T-helper 2 cell treated with Interferon-gamma antibody and Interleukin-4, amounts not matched to agents 5 μg/mL and 100 μg/mL, for 36 hours (primary cell): ENCODE measurements at places on chromosomes 2 and 18.

GRCh38 chr2:241091201-241091600 is 10.9 kb downstream of the MTERF4 start:
- DNase-seq, result no peak

GRCh38 chr2:218276986-218277755 is 6.9 kb downstream of the PNKD start:
- no peak for DNase-seq

GRCh38 chr18:41378598-41378997 is 576.4 kb upstream of the PIK3C3 start:
- DNase-seq, result no peak

DNA sequence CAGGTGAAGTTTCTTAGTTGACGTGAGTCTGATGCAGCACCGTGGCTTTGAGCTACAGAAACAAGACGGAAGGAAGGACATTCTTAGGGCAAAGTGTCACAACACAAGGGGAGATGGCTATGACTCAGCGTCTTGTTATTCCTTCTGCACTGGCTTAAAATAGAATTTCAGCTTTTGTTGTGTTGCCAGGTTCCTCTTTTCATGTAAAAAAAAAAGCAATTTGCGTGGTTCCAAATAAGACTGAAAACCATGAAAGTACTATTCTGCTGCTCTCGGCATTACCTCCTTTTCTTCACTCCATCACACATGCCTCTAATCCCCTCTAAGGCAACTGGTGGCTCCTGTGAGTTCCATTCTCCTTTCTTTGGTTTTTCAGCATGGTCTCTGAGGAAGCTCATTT is 150.1 kb downstream of the ANTXR1 start:
- no peak for DNase-seq

- DNase-seq, result no peak
Observed at GRCh38 chr2:2788076-2788475, 457.0 kb upstream of the MYT1L start.

- no peak for DNase-seq
Observed at GRCh38 chr2:54336977-54337255, 80.9 kb upstream of the TSPYL6 start.

DNA sequence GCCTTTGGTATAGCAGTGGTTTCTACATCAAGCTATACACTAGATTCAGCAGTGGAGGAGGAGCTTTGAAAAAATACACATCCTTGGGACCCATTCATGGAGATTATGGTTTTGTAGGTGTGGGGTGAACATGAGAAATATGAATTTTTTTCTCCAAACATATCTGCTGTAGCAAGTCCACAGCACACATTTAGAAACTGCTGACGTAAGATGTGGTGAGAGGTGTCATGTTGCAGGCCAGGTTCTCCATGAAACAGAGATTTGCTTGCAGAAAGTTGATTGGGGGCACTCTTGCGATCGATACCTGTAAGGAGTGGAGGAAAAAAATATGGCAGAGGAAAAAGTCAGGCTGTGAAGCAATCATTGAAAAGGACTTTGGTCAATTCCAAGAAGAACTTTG is 67.9 kb downstream of the FASTKD2 start:
- DNase-seq, result no peak

DNA sequence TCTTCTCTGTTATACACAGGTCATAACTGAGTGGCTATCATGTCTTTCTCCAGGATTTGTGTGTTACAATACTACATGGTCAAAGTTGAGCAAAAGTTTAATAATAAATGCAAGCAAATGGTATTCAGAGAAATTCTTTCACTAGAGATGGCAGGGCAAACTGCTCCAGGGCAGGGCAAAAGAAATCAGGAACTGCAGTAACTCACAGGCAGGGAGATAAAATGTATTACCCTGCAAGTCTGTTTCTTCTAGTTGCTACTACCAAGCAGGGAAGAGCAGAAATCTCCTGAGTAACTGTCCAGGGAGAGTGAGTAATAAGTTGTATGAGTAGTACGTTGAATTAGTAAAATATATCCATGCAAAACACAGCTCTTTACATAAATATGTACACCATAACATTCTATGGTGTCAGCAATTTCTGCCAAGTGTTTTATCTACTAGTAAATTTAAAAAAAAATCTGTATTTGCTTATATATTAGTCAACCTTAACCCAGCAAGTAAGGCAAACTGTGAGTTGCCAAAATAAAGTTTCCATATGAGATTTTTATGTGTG is 404.1 kb downstream of the ZEB2 start:
- DNase-seq, result no peak

GRCh38 chr2:74532222-74532621 is 2.5 kb downstream of the HTRA2 start:
- DNase-seq, result no peak

DNA sequence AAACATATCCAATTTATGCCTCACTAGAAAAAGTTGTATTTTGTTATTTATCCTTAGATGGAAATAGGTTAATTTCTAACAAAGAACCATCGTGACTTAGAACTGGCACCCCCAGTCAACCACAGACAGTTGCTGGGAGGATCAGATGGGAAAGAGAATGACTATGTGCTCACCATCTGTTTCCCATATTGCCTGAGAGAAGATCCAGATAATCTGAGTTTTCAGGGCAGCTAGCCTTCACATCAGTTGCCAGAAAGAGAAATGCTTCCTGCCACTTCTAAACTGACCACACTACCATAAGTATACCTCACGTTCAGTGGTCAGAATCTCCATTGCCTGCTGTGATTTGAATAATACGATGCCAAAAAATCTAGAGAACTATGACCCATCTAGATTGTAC is 28.4 kb upstream of the NEB start:
- no peak for DNase-seq

- no peak for DNase-seq
Observed at GRCh38 chr2:95158891-95159619, 593 bp downstream of the ZNF514 start.

DNA sequence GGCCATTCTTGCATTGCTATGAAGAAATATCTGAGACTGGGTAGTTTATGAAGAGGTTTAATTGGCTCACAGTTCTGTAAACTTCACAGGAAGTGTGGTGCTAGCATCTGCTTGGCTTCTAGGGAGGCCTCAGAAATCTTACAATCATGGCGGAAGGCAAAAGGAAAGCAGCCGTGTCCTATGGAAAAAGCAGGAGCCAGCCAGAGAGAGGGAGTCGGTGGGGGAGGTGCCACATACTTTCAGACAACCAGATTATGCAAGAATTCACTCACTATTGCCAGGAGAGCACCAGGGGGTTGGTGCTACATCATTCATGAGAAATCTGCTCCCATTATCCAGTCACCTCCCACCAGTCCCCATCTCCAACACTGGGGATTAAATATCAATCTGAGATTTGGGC is 64.1 kb downstream of the CPS1 start:
- no peak for DNase-seq

GRCh38 chr18:58544616-58545337 is 84.1 kb downstream of the ALPK2 start:
- peak; percentile 56 for DNase-seq

DNA sequence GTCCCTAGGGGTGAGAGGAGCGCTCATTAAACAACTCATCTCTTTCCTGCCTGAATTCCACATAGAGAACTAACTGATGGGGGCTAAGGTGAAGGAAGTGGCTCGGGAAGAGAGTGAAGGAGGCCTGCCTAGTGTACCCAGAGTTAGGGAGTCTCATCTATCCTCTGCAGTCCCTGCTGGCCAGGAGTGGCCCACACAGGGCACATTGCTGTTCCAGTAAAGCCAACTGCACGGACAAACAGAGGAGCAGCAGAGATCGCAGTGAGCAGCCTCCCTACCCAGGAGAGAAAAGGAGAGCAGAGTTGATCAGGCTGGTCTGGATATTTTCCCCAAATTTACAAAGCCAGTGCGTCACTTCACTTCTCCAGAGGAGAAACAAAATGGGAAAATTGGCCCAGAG is 16.9 kb upstream of the FN1 start:
- DNase-seq, result no peak

- DNase-seq, result no peak
Observed at GRCh38 chr18:49944663-49945062, 131.3 kb upstream of the ACAA2 start.

DNA sequence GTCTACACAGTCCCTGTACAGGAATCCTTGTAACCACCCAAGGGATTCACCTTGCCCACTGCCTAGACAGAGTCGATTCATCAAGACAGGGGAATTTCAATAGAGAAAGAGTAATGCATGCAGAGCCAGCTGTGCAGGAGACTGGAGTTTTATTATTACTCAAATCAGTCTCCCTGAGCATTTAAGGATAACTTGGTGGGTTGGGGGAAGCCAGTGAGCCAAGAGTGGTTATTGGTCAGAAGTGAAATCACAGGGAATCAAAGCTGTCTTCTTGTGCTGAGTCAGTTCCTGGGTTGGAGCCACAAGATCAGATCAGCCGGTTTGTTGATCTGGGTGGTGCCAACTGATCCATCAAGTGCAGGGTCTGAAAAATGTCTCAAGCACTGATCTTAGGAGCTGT is 17.8 kb upstream of the FAM98A start:
- DNase-seq, result no peak

DNA sequence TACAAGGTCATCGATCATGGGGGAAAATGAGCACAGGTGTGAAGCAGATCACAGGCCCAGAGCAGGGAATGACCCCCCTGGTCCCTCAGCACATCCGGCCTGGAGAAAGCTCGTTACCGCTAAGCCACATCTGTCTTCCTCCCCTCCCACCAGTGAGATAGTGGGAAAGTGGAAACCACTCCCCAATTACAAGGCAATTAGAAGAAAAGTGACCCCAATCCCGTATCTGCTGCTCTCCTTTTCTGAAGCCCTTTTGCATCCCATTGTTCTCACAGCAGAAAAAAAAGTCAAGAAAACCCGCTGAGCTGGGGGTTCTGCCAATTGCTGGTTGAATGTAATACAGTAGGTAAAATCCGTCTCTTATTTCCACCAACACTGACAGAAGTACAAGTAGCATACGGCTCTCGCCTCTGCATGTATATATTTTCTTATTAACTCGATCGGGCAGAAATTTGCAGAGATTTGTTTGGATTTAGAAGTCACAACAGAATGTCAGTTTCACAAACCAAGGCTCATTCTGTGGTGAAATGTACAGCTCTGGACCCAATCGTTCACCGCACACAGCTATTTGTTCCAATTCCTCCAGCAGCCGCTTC is 287.0 kb downstream of the TCF4 start:
- no peak for DNase-seq

DNA sequence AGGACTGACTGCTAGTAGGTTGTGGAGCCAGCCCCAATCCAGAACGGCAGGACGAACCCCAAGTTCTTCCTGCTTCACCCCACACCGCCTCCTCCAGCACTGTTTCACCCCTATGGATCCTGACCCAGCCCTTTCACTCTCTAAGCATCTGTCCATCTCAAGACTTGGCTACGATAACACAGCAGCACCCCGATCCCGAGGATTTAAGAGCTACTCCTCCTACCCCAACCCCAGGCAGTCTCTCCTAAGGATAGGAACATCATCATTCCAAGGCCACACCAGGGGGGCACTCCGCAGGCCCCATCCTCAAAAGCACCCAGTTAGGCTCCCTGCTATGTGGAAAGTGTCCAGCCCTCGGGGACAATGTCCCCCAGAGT is 645 bp downstream of the KCTD18 start:
- no peak for DNase-seq

GRCh38 chr2:10260130-10260529 is 42.6 kb upstream of the HPCAL1 start:
- DNase-seq, result no peak

GRCh38 chr2:159144776-159145614 is 141.5 kb downstream of the WDSUB1 start:
- no peak for DNase-seq

- no peak for DNase-seq
Observed at GRCh38 chr2:28300485-28301341, 91.9 kb upstream of the FOSL2 start.

GRCh38 chr2:10773821-10774341 is 38.7 kb downstream of the PDIA6 start:
- no peak for DNase-seq

DNA sequence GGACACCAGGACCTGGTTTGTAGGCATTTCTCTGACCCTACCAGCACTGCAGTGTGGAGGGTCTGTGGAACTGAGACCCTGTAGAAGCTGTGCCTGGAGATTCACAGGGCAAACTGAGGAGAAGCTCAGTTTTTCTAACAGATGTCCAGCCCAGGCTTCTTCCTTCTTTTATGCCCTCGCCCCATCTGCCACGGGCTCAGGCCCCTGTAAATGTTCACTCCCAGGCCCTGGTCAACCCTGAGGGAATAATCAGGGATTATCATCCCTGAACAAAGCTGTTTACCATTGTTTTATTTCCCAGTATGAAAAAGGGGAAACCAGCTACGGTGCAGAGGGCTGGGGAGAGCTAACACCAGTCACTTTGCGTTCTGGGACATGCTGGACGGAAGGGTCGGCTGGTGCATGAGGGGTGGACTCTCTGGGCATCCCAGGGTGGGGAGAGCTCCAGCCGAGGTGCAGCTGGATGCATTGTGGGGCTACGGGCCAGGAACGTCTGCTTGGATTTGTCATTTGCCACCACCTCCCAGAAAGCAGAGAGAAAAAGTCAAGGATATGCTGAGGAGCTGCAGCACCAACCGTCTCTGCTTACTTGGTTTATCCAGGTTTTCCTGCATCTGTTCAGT is 183.8 kb downstream of the TFCP2L1 start:
- DNase-seq, result no peak

DNA sequence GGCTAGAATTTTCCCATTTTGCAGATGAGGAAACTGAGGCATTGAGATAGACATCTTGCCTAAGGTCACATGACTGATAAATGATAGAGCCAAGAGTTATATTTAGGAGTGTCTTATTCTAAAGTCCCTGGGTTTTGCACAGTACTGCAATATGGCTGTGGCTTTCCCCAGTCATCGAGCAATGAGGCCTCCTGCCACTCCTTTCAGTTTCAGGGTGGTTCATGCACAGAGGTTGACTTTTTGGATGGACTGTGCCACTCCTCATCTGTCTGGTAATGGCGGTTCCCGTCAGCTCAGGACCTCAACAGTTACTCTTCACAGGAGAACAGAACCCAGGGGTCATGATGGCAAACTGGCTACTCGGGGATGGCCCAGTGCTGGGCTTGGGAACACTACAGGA is 131.1 kb downstream of the ACKR3 start:
- no peak for DNase-seq

DNA sequence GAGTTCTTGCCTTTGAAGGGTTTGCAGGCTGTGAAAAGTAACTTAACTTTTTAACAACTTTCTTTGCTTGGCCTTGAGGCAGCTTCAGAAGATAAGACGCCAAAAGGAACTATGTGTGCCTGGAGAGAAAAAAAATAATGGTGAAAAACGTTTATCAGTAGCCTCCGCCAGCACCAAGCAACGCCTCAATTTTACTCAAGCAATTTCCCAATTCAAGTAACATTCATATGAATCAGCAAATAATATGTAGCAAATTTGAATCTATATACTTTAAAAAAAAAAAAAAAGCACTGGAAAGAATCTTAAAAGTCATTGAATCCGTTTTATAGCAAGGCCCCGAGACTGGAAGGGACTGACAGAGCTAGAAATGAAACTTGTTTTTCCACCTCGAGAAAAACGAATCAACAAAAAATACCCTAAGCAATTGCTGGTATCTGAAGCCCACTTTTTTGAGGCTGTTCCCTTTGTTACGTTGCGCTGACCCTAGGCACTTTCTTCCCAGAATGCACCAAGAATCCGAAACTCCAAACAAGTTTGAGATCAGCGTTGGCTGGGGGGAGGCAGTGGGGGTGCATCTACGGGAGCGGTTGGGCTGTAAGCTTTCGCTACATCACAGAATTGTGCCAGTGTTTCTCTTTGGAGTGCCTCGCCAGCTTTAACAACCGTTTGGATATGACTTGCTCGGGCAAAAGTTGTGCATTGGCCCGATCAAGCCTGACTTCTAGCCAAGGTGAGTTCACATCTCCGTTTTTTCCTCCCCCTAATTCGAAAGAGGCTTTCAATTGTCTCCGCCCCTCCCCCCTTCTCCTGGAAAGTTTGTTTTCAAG is 2.7 kb upstream of the TGIF1 start:
- DNase-seq, result peak; percentile 41

- DNase-seq, result no peak
Observed at GRCh38 chr2:21175895-21176646, 52.3 kb downstream of the TDRD15 start.
